ENCODE measurements at places on chromosomes 3 and 15.

DNA sequence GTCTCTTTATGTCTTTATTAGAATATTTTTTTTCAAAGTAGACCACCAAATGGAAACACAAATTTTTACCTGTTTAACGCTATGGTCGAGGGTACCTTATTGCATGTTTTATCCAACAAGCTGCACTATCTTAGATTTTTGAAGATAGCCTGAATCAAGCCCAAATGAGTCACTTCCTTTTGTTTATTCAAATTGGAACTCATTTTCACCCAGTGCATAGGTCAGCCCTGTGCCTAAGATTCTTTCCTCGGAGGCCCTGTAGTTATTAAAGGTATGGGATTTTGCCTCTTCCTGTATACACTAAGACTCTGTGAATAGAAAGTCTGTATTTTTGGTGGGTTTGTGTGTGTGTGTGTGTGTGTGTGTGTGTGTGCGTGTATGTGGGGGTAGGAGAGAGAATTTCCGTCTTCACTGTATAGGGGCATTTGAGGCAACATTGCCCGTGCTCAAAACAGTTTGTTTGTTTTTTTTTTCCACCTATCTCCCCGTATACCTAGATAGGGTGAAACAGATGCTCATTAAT lies 358.0 kb upstream of the CADM2 start:
- no peak for DNase-seq

GRCh38 chr3:148221303-148221702 lies 476.4 kb upstream of the AGTR1 start:
- DNase-seq, result no peak

- DNase-seq, result peak; percentile 3
Measured at GRCh38 chr3:84904816-84905555, 53.8 kb upstream of the CADM2 start.

GRCh38 chr3:103218793-103219192 lies 784.0 kb downstream of the ZPLD1 start:
- DNase-seq, result no peak

GRCh38 chr3:76991165-76991564 lies 48.7 kb upstream of the ROBO2 start:
- no peak for DNase-seq

DNA sequence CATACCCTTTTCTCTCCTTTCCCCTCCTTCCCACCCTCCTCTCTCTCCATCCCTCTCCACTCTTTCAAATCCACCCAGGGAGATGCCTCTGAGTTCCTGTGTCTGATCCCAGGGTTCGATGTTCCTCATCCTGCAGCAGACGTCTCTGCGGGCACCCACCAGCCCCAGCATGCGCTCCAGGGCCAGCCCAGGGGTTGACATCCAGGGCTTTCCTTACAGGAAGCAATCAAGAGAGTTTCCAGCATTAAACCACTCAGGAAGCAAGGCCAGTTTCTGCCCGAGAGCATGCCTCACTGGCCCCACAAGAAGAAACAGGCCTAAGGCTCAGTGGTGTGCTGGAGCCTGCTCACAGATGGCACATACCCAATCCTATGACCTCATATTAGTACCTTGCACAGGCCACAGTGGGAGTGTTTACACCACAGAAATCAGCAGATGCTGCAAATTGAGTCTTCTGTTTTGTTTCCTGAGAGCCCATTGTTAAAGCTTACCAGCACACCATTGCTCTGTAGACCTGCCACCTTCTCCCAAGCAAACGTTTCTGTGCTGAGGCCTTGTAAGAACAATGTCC lies 13.2 kb downstream of the SLC6A1 start:
- no peak for DNase-seq

DNA sequence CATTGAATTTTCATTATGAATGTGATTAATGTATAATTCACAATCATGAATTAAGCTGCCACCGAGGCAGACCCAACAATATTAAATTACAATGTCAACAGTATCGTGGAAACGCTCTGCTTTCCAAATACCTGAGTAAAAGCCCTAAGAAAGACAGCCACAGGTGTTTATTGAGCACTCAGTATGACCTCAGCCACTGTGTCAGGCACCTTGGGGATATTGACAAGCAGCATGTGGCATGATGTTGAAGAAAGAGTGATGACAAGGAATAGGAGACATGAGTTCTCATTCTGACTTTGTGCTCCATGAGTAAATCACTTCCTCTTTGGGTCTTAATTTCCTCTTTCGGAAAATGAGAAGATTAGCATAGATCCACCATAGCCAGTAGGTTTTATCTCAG lies 12.8 kb downstream of the C2CD4A start:
- DNase-seq, result no peak

- no peak for DNase-seq
Measured at GRCh38 chr3:32399030-32399620, 7.5 kb downstream of the CMTM7 start.

DNA sequence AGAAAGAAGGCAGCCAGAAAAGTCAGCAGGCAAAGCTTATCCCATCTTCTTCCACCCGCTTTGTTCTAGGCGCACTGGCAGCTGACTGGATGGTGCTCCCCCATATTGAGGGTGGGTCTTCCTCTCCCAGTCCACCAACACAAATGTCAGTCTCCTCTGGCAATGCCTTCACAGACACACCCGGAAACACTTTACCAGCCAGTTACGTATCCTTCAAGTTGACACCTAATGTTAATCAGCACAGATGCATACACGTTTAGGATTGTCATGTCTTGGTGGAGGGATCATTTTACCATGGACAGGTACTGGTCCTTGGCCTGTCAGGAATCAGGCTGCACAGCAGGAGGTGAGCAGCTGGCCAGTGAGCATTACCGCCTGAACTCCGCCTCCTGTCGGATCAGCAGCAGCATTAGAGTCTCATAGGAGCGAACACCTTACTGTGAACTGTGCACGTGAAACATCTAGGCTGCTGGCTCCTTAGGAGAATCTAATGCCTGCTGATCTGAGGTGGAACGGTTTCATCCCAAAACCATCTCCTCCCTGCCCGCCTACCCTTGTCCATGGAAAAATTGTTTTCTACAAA lies 59.1 kb upstream of the PYDC2 start:
- no peak for DNase-seq

- no peak for DNase-seq
Measured at GRCh38 chr3:119342176-119342575, 48.0 kb downstream of the ARHGAP31 start.

DNA sequence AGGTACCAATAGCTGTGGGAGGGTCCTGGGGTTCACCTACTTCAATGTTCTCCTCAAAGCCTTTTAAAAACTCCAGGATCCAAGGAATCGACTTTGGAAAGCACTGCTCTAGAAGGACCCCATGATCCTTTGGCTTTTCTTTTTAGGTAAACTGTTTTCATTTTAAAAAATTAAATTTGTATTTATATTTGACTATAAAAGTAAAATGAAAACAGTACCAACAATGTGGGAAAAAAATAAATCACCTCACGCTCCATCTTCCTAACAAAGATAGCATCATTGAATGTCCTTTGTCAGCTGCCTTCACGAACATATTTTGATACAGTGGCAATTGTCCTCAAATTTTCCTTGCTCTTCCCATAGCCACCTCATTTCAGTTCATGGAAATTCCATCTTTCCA lies 127.5 kb downstream of the PLD1 start:
- no peak for DNase-seq

DNA sequence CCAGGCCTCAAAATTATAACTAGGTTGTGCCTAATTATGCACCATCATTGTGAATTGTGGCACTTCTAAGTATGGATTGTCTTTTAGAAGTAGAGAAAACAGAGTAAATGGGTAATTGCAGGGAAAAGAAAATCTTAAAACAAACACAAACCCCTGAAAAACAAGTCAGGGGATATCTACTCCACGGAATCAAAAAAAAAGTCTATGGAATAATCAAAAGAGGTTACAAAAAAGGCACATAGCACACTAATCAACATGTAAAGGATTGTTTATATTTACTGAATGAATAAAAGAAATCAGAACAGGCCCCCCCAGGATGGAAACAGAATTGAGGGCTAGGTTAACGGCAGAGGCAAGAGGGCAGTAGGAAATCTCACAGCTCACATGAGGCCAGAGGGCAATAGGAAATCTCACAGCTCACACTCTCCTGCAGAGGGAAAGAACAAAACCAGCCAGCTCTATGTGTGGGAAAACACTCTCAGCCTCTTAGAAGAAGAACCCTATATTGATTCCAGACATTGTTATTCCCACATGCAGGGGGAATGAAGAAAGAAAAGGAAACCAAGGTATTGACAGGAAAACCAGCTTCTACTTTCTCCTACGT lies 72.7 kb upstream of the FNDC3B start:
- no peak for DNase-seq

DNA sequence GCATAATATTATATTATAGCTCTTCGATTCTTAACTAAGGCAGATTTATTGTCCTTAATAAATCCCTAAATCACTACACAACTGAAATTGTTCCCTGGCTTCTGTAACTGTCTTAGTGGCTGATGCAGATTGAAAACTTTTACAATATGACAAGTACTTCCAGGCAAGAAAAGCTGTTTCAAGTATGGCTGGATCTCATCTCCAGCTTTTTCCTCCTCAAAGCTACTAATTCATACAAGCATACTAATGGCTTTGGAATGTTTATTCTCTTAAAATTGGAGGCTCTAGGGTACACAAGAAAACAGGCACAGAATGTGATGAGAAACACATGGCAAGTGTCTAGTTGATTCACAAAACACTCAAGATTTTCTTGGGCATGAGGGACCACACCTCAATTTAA lies 351.5 kb upstream of the ICE2 start:
- DNase-seq, result no peak

DNA sequence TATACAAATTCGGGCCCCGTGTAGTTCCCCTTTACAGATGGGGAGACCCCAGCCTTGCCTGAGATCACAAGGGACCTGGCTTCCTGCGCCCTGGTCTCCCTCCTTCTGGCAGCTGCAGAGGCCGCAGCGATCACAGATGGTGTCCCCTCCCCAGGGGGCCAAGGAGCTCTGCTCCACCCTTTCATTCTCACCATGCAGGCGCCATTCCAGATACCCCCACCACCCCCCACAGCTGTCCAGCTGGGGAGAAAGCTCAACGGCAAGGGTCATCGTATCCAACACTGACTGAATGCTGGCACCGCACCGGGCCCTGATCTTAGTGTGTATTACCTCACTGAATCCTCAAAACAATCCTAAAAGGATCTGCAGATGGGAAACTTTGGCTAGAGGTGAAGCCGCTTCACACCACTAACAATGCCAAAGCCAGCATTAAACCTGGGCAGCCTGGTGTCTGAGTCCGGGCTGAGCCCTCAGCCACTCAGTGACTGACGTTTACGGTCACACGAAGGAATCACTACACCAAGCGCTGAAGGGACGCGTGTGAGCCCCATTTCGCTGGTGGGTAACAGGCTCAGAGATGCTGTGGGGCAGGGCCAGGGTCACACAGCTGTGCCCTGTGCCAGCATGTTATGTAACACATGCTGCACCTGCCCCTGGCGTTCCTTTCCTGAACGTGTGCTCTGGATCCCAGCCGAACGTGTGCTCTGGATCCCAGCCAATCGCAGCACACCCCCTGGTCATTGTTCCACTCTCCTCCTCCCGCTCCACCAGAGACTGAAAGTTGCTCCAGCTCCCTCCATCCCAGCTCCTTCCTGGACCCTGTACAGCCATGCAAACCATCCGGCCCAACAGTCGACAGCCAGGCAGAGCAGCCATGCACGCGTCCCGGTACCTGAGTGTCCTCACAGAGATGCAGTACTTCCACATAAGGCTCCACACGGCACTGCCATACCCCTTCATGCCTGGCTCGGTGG lies 51.8 kb downstream of the IQSEC1 start:
- DNase-seq, result no peak

DNA sequence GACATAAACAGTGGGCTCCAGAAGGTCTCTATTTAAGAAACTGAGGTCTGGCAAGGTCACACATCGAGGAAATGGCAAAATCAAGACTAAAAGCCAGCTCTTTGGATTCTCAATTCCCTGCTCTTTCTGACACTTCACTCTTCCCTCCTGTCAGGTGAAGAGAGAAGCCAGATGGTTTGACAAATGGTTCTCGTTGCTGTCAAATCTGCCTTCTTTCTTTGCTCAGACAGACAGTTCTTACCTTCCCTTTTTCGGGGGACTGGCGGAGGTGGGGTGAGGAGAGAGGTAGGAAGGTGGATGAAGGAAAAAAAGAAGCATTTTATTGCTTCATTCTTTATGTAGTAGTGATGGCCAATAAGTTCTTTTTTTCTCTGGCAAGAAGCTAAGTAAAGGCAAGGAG lies 133.4 kb downstream of the LPP start:
- no peak for DNase-seq

- DNase-seq, result peak; percentile 53
Measured at GRCh38 chr15:34708422-34708821, 46.4 kb downstream of the GJD2 start.

DNA sequence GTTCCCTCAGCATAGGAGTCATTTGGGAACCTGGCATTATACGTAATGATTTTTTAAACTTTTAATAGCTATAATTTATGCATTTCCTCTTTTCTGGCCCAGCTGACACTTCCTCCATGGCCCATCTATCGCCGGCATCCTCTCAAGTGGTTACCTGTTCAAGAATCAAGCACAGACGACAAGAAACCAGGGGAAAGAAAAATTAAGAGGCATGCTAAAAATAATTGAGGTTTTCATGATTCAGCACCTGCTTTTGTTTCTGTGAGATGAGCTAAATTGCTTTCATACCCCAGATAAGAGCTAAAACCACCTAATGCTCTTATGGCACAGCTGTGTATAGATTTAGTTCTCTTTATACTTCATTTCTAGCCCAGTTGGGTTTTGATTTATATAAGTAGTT lies 1.7 kb downstream of the SPCS1 start:
- DNase-seq, result no peak

DNA sequence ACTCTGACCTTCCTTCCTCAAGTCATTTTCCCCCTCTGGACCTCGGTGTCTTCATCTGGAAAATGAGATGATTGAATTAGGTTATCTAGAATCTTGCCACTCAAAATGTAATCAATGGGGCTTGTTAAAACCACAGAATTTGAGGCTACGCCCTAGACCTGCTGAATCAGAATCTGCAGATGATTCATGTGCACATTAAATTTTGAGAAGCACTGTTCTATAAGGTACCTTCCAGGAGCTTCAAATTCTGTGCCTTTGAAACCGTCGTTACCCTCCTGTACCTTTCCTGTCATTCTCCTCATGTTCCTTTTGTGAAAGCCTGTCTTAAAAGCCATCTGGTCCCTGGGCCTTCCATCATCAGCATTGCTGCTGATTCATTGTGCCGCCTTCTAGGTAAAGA lies 172.4 kb upstream of the TOPAZ1 start:
- DNase-seq, result no peak

DNA sequence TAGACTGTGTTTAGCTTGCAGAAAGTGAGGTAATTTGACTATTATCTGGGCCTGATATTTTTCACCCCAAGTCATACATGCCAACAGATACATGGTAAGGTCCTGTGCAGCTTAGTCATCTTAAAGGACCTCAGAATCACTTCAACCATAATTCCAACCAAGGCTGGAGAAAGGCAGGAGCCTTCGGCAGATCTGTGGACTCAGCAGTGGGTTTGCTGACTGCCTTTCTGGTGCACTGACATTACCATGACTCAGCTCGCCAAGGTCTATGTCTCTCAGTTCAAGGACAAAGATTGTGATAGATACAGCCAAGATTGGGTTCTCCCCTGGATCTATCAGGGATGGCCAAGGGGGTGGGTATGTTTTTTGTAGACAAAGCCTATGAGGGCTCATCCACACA lies 32.7 kb downstream of the LYZL4 start:
- no peak for DNase-seq

- DNase-seq, result no peak
Measured at GRCh38 chr15:90286678-90287077, 21.2 kb downstream of the NGRN start.

All from hippocampal formation (tissue), 2 donors.